Activated gamma-delta T cell treated with Interleukin-2 at 50 U/mL for 16 hours (primary cell): ENCODE measurements at places on chromosomes 1 and 21.

- no peak for DNase-seq
Observed at GRCh38 chr1:3529099-3529729, 74.7 kb downstream of the ARHGEF16 start.

GRCh38 chr1:208081972-208082371, 162.2 kb downstream of the PLXNA2 start:
- no peak for DNase-seq

DNA sequence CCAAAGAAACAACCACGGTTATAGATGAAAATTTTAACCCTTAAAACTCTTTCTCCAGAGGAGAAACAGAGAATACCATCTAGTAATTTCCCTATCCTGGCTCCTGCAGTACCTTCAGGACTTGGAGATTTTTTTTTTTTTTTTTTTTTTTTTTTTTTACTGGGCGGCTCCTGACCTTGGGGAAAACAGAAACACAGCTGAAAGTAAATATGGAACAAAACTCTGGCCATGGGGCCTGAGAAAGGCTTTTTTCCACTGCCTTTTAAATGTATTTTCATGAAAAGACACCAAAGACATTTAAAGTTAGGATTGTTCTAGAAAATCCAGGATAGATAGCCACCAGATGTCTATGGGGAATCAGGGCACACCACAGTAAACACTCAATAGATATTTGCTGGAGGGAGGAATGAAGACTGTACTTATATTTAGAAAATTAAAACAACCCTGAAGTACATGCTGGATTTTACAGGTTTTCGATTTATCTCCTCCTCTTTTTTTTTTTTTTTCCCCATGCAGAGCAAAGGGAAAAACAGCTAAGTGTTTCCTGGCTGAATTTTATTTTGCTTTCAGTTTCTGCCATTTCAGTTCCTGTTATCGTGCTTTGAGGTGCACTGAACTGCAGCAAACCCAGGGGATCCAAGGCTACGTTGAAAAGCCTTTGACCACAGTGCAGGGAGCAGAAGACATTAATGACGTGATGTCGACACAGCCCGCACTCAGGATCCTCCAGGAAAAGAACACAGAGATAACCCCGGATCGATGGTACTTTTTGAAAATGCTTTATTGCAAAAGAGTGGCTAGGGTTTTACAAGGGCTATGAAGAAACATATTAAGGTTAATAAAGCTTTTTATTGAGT, 35.7 kb upstream of the CNN3 start:
- peak; percentile 3 for DNase-seq

GRCh38 chr1:27862671-27863537, 9.4 kb upstream of the THEMIS2 start:
- DNase-seq = no peak

DNA sequence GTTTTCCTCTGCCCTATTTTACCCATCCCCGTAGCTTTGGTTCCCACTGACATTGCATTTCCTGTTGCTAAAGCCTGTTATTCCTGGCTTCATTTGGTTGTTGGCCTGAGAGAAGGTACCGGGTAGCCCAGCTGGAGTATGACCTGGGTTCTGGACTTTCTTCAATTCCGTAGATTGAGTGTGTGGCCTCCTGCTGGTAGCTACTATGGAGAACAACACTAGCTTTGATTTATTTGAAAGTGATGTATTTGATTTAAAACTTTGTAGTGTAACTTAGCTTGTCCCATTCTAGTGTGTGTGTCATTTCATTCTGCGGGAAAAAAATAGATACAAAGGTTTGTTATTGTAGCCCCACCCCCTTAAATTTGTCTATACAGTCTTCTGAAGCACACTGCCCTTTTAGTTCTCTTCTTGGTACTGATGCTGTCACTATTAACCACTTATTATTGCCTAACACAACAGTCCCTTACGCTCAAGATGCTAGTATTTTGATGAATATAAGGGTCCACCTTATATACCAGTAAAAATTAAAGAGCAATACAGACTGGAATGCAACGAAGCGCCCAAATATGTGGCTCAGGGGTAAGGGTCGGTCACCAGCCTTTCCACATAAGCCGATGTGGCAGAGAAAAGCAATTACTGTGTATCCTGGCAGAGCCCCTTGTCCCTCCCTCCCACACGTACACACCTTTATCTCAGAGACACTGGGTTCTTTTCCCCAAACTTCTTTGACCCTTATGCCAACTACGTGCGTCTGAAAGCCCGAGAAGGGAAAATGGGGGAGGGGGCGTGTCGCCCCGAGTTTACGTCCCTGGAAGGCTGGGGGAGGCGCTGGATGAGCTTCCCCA, 643 bp upstream of the MOV10 start:
- DNase-seq = no peak

GRCh38 chr1:94925561-94926125, 1.3 kb downstream of the CNN3 start:
- no peak for DNase-seq

DNA sequence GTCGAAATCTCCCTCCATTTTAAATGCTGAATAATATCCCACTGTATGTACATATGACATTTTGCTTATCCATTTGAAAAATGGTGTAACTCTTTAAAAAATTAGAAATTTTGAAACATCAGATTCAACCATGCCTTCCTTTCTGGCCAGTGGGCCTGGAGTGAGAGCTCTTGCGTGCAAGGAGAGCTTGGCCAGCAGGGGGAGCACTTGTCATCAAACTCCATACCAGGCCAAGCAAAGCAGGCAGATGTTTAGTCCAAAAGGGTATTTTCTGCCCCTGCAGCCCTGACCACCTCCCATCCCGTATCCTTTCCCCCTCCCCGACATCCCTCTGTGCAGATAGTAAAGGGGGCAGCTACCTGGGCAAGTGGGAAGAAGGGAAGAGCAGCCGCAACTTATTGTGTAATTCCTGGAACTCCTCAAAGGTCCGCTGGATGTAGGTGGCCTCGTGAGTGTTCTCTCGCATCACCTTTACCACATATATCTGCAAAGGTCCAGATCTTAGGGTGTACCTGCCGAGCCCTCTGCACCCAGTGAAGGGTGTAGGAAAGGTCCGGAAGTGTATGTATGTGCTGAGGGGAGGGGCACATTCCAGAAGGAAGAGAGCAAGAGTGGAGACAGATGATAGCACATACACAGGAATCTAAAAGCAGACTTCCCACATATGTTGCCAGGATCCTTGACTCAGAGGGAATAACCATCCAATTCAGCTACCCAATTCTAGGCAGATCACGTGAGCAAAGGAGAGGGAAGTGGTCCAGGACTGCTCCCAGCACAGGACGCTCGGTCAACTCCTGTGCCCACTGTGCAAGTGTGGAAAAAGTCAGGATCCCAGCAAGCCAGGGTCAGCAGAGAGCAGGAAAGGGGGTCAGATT, 19.9 kb upstream of the PPP1R15B start:
- peak; percentile 82 for DNase-seq

DNA sequence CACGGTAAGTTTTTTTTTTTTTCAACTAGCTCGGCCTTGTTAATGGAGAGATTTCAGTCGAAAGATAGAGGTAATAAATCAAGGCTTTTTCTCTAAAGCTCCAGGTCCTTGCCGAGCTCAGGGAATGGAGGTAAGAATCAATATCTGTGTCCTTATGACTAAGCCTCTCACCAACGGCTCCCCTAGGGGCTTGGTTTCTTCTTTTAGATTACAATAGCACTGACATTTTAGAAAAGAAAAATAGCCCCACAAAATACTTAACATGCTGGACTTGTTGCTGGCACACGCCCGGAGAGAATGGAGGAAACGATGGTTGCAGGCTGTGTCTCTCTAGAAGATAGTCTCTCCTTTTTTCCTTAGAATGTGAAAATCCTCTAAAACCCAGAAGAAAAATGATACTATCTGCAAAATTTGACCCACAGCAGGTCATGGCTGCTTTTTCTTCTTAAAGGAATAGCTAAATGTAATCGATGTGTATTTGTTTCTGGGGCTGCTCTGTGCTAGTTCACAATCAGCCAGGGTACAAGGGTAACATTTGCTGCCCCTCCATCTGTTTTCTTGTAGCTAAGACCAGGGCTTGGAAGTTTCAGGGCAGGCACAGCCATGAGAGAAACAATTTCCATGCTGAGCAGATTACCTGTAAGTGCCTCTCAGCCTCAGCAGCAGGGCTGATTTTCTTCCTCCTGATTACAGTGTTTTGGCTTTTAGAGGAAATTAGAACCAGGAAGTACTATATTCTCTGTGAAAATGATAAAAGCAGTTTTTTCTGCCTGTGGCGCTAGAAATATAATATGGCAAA, 86.2 kb upstream of the GNG12 start:
- DNase-seq = no peak

GRCh38 chr1:154304664-154305337, 16.1 kb upstream of the AQP10 start:
- DNase-seq = no peak

DNA sequence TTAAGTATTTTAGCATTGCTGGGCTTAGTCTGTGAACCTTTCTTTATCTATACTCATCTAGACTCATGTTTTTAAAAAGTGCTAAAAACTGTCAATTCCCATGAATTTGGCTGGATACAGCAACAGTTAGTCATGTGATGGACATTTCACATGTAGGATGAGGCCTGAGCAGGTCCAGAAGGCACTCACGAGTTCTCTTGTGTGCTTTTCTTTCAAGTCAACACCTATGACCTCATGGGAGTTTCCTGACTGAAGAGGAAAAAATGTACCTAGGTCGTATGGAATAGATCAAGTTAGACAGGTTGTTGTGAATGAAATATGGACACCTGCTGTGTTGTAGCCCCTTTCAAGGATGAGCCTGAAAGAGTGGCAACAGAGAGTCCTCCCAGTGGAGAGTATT, 394.2 kb downstream of the DUSP10 start:
- no peak for DNase-seq

- DNase-seq = no peak
Observed at GRCh38 chr21:18155508-18156193, 89.0 kb upstream of the CHODL start.

- peak; percentile 50 for DNase-seq
Observed at GRCh38 chr1:167631936-167632614, 2.0 kb downstream of the RCSD1 start.

DNA sequence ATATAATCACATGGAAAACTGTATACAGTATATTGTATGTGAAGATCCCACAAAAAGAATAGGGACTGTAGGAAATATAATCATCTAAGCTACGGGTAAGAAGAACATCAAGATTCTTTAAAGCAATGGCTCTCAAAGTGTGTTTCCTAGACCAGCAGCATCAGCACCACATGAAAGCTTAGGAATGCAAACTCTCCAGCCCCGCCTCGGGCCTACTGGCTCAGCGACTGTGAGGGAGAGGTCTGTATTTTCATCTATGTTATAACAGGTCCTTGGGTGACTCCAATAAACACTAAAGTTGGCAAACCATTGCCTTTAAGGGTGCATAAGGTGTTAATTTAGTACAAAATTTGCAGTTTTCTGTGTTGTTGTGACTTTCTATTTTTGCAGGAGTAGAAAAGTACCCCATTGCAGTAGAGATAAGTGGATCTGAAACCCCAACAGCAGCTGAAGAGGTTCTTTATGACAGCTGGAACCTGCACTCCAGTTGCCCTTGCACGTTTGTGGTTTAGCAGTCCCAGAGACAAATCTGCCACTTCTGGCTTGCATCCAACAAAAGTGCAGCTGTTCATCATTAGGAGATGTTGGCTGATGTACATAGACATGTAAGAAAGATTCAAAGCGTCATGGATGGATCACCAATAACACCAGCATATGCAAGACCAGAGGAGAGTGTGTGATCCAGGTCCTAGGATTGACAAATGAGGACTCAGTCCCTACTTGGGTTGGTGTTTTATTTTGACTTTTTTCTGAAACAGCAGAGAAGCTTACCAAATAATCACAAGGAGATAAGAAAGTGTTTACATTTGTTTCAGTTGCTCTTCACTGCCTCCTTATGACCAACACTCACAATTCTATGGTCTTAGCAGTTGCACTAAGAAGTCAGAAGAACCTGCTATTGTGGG, 15.9 kb upstream of the IFNAR1 start:
- DNase-seq = no peak

DNA sequence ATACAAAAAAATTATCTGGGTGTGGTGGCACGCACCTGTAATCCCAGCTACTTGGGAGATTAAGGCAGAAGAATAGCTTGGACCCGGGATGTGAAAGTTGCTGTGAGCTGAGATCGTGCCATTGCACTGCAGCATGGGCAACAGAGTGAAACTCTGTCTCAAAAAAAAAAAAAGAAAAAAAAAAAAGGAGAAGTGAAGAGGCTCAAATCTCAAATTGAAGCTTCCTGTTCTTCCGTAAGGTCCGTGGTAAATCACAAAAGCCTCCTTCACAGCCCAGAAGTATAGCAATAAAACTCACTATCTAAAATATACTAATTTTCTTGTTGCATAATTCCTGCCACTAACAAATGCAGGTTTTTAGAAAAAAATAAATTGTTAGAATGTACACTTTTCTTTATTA, 498.2 kb upstream of the BRINP3 start:
- no peak for DNase-seq

GRCh38 chr1:13830616-13831280, 130.8 kb downstream of the PRDM2 start:
- no peak for DNase-seq

GRCh38 chr1:36475910-36476604, 6.7 kb downstream of the CSF3R start:
- DNase-seq = no peak

DNA sequence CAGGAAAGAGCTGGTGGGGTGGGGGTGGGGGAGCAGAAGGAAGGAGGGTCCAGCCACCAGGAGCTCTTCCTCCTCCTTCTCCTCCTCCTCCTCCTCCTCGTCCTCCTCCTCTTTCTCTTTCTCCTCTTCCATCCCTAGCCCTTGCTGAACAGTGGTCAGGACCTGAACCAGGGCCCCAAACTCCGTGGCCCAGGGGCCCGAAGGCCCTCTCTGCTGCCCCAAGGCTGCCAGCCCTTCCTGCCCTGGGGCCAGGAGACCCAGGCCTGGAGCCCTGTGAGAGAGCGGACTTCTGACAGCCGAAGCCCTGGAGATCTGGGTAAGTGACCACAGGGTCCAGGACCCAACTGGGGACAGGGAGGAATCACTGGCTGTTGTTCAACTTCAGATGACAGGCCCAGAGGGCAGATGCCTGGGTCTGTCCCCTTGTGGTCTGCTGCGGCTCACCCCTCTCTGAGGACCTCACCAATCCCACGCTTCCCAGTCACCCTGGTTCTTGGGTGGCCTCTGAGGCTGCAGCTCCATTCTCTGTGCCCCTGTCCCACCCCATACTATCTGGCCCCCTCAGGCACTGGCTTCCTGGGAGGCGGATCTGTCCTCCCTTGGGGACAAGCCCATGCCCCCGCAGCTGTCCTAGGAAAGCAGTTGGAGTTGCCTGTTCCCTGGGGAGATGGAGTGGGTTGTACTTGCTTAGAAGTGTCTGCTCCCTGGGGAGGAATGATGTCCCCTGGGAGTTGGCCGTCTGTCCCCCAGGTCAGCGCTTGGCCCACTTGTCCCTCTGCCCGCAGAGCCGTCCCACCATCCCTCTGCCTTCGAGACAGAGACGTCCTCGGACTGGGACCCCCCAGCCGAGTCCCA, 51.8 kb downstream of the VWA5B1 start:
- DNase-seq = no peak
